ENCODE measurements at places on chromosomes 3 and 15. TPM values are rescaled to one million over a fixed set of nuclear protein-coding genes. Genes with fewer than 3 reads are reported as not detected.

DNA sequence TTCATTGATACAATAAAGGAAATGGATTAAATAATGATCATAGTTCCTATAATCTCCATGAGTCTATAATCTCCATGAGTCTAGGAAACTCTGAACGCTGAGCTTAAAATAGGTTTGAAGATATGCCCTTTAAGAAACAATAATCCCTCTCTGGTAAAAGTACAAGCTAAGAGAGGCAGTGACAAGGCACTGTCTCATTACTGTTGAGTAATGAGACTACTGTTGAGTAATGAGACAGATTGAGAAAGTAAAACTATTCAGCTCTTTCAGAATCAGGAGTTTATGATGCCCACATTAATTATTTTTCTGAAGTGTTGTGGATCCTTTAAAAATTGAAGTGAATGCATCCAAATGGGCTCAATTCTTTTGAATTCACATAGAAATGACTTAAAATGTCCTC, 235.5 kb upstream of the THRB start:
- no peak for DNase-seq

The P2RY14 gene
- not detected for total RNA-seq

DNA sequence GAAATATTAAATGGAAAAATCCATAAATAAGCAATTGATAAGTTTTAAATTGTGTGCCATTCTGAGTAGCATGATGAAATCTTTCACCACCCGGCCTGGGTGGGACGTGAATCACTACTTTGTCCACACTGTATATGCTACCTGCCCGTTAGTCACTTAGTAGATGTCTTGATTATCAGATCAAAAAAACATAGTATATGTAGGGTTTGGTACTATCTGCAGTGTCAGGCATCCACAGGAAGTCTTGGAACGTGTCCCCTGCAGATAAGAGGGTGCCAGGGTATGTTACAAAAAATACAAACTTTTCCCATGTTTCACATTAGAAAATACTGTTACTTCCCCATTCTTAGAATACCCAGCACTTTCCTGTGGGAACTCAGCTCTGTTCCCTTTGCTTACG, 35.2 kb downstream of the FAM81A start:
- no peak for DNase-seq

GRCh38 chr3:181704421-181705085, 7.2 kb upstream of the SOX2 start:
- no peak for DNase-seq
